ENCODE measurements at places on chromosomes 6 and 20.
A peak's percentile ranks its signal among the peaks of the same experiment; 100 is the strongest.

GRCh38 chr20:20017844-20018185 lies 653 bp downstream of the NAA20 start:
- peak; percentile 16 for DNase-seq

- DNase-seq, result no peak
Observed at GRCh38 chr20:4068708-4069107, 53.4 kb upstream of the RNF24 start.

DNA sequence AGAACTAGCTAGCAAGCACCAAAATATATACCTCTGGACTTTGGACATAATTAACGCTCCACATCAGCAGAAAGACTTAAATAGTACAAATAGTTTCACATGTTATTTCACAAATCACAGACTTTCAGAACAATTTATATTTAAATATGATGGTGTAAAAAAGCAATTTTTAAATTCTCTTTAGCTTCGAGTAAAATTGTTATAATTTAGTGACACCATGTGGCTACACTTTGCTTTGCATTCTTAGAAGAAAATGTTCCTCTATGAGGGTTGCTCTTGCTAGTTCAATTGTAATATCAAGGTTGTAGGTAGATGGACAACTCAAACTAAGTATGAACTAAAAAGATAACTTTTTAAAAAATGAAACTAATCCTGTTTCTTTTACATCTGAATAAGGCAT lies 69.0 kb downstream of the BTBD9 start:
- no peak for DNase-seq

GRCh38 chr6:170471491-170471890 lies 81.6 kb downstream of the PSMB1 start:
- DNase-seq, result no peak

- DNase-seq, result no peak
Observed at GRCh38 chr6:30043744-30044143, 17.3 kb upstream of the POLR1H start.

DNA sequence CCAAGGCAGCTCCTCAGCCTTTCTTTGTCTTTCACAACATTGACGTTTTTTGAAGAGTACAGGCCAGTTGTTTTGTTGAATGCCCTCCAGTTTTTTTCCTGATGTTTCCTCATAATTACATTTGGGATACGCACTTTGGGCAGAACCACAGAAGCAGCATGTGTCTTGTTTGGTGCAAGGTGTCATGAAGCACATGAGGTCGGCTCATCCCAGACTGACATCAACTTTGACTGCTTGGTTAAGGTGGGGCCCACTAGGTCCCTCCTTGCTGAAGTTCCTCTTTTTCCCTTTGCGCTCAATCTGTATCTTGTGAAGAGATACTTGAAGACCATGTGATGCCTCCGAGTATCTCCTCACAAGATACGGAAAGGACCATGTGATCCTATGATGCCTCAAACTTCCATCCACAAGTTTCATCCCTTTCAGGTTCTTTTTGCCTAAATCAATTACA lies 10.5 kb downstream of the SNAI1 start:
- DNase-seq, result no peak

- no peak for DNase-seq
Observed at GRCh38 chr20:51326201-51326819, 216.2 kb downstream of the NFATC2 start.

DNA sequence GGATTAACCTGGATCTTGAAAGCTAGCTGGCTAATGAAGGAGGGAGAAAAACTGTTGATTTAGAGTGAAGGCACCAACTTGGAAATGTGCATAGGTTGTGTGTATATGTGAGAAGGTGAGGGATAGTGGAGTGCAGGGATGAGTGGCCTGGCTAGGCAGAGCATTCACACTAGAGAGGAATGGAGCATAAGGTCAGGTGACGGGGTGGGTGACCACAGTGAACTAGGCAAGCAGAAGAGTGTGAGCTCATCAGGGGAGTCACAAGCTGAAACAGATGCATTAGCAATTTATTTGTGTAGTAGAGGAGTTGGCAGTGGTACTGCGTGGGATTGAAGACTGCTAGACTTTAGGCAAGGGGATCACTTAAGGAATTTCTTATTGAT lies 10.5 kb downstream of the ANKRD66 start:
- no peak for DNase-seq

DNA sequence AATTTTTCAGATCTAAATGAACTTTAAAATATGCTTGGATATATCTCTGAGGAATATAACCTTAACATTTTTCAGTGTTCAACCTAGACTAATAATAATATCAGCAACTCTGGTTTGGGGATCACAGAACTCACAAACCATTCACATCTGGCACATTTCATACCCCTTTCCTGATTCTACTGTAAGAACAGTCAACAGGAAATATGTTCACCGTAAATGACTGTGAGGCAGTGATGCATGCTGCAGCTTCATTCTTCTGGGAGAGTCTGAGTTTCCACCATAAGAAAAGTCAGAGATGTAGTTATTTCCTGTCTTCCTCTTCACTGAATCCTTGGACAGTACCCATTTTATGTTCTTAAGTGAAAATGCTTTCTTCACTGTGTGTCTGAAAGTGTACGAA lies 134.2 kb upstream of the IFNGR1 start:
- DNase-seq, result no peak

DNA sequence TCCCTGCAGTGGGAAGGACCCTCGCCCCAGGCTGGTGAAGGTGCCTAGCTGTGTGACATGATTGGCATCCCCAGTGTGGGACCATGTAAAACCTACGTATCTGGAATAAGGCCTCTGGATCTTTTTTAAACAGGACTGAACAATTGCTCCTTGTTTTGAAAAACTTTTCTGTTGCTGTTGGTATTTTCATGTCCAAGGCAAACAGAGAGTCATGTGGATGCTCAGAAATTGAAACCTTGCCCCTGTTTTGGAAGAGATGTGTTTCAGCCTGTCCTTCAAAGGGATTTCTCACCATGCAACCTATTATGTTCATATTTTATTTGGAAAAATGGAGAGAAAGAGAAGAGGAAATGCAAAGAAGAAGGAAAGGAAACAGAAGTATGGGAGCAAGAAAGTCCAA lies 362.3 kb downstream of the PKHD1 start:
- no peak for DNase-seq

DNA sequence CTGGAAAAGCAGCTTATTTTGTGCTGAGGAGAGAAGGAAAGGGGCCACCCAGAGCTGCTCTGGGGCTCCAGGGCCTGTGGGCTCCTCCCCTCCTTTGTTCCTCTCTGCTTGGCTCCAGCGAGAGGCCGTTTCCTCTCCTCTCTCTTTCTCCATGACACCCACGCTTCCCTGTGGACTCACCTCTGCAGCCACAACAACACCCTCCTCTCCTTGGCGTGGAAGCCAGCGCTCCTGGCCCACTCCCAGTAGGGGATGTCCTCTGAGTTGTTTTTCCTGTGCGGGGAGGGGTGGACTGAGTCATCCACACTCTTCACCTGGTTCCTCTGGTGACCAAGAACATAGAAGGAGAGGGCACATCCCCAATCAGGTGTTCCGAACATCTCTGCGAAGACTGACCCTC lies 4.9 kb upstream of the CDSN start:
- DNase-seq, result no peak

DNA sequence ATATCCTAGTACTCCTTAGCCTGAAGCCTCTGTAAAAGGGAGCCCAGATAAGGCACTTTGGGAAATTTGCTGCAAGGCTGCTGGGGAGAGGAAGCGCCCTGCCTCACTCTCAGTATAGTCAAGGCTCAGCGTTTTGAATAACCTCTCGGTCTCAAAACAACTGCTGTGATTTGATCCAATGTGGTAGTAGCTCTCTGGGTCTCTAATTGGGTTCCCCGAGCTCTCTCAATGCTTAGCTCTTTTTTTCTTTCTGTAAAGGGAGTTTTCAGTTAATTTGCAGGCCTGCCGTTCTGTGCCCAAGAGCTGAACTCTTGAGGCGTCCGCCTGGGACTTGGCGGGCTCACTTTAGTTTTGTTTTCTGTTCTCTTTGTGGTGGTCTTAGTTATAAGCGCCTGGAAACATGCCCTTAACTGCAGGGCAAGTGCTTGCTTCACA lies 41.2 kb downstream of the ZHX3 start:
- no peak for DNase-seq

GRCh38 chr20:62359491-62360121 lies 7.5 kb downstream of the LAMA5 start:
- peak; percentile 4 for DNase-seq

DNA sequence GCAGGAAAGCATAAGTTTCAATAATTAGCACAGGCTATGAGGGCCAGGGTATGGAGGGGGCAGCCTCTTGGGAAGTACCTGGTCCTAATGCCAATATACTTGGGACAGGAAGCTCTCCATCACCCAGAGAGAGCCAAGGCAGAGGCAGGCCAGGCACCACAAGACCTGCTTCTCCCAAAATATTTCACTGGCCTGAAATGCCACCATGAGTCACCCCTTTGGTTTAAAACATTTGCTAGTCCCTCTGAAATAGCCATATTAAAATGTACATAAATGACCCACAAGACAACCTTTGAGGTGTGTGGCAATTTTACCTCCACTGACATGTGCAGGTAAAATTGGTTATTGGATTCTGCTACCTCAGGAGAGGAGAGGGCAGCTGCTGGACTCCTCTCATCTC lies 23.4 kb upstream of the SCUBE3 start:
- DNase-seq, result no peak

GRCh38 chr20:48720256-48720985 lies 107.4 kb downstream of the PREX1 start:
- no peak for DNase-seq

- no peak for DNase-seq
Observed at GRCh38 chr6:149410557-149410956, 10.5 kb downstream of the SUMO4 start.

GRCh38 chr6:49326347-49326746 lies 136.7 kb downstream of the MMUT start:
- DNase-seq, result no peak

GRCh38 chr6:116447052-116447451 lies 14.1 kb upstream of the CALHM6 start:
- no peak for DNase-seq

DNA sequence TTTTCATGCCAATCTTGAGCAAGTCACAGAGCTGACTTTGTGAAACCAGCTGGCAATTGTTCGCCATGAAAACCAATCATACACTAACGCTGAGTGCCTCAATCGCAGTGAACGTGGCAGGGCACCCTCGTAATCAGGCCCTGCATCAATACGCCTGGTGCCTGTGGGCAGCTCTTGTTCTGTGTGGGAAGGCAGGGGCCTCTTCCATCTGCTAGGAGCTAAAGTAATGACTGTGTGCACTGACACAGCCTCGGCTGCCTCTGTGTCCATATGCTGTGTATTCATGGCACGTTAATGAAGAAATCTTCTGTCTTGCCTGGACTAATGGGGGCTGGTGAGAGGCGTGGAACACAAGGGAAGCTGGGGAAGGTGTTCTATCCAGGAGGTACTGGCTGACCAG lies 27.8 kb upstream of the SYNDIG1 start:
- DNase-seq, result no peak

GRCh38 chr6:110575925-110576463 lies 99.6 kb upstream of the SLC22A16 start:
- DNase-seq, result no peak

DNA sequence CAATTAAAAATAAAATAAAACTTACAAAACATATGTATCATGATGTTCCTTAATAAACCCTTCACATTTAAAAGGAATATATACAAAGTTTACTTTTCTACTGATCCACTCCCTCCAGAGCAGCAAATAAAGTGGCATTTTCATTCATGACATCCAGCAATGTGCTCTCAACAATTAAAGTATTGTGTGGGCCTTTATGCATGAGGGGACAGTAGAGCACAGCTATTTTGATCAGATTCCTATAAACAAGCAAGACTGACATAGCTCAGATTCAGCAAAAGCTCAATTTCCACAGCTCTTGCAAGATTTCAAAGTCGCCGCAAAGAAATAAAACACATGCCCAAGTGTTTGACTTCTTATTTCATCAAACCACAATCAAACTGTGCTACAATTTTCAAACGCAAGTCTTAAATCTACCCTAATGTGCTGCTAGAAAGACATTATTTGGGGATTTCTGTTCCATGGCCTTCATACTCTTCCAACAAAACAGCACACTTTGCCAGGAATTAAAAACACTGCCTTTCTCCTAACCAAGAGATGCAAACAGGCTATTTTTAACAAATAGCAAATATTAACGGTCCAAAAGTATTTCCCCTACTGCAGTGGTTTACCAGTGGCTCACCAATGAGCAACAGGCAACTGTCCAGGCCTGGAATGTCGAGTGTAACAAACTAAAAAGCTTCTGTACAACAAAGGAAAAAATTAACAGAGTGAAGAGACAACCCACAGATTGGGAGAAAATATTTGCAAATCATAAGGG lies 52.3 kb downstream of the MBOAT1 start:
- DNase-seq, result no peak

DNA sequence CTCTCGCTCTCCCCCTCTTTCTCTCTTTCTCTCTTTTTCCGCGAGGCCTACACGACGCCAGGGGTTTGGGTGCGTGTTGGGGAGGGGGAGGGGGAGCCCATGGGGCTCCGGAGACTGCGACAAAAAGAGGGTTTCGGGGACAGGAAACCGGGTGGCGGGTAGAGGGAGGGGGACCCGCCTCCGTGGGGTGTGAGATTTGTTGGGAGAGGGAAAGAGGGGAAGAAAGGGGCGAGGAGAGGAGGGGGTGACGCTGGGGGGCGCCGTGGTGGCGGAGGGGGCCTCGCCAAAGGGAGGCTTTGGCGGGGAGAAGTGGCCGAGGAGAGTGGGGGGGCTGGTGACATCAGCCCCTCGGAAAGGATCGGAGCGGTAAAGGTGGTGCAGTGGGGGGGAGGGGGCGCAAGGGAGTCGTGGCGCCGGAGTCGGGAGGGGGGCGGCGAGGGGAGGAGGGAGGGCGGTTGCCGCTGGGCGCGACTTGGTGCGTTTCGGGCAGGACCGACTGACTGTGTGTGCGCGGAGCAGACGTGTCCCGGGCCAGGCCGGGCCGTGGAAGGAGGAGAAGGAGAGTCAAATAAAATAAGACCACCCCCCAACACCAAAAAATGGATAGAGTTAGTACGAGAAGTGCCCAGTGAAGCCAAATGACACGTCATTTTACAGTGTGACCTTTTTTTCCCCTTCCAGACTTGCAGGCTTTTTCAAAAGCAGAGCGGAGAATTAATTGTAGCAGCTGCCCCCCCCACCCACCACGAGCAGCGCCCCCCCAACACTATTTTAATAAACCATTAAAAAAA lies 39.8 kb downstream of the GNAS start:
- DNase-seq, result peak; percentile 68
